ENCODE measurements at places on chromosomes 2 and 18.

DNA sequence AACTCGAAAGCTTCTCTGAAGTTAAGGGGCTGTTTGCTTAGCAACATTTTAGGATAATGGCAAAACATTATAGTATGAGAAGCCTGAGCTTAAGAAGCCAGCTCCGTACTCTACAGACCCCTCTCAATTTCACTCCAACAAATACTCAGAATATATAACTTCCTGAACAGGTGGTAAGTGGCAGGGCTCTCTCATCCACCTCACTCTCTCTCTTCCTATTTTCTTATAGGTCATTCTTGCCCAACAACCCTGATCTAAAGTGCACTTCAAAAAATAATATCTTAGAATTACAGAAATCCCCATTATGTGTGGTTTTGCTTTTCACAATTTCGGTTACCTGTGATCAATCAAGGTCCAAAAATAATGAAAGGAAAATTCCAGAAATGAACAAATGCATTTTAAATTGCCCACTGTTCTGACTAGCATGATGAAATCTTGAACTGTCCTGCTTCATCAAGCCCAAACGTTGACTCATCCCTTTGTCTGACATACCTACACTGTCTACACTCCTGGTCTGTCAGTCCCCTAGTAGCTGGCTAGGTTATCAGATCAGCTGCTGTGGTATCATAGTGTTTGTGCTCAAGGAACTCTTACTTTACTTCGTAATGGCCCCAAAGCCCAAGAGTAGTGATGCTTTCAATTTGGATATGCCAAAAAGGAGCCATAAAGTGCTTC is 122.8 kb upstream of the COL5A2 start:
- DNase-seq, result no peak

- no peak for DNase-seq
Measured at GRCh38 chr2:155404433-155405002, 706.0 kb downstream of the KCNJ3 start.

DNA sequence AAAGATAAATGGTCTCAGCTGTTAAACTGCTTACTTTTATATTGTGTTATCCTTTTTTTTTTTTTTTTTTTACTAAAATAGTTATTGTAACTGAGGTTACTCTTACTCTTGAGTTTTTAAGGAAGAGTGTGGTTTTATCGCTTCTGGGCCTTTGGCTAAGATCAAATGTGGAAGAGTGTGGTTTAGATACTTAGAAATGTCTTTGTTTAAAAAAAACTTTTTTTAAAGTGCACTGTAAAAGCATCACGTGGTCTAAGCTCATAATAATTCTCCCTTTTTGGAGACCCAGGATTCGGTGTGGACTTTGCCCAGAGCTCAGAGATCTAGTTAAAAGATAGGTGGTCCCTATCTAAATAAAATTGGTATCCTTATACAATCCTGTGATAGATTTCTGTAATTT is 11.9 kb upstream of the OXER1 start:
- DNase-seq, result no peak

- DNase-seq, result peak; percentile 67
Measured at GRCh38 chr18:45879681-45880655, 54.5 kb downstream of the SIGLEC15 start.

- DNase-seq, result no peak
Measured at GRCh38 chr2:69578198-69578540, 65.4 kb downstream of the AAK1 start.

- no peak for DNase-seq
Measured at GRCh38 chr2:213243189-213244044, 40.8 kb upstream of the SPAG16 start.

GRCh38 chr2:114122930-114123329 is 233.0 kb downstream of the ACTR3 start:
- DNase-seq, result no peak

GRCh38 chr2:7673853-7674252 is 756.6 kb downstream of the RNF144A start:
- no peak for DNase-seq

DNA sequence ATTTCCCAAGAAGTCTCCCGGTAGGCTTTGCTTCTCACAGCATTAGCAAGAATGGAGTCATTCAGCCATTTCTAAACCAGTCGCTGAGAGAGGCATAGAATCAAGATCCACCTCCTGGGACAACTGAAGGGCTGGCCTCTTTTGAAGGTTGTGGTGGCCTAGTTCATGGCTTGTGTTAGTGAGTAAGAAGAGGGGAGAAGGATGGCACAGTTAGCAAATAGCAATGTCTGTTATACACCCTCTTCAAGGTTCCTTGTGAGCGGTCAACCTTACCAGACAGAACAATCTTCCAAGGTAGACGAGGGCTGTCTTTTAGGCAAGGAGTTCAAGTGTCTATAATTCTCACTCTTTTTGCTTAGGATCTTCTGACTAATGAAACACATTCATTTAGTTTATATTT is 35.4 kb upstream of the DNAH7 start:
- DNase-seq, result no peak

DNA sequence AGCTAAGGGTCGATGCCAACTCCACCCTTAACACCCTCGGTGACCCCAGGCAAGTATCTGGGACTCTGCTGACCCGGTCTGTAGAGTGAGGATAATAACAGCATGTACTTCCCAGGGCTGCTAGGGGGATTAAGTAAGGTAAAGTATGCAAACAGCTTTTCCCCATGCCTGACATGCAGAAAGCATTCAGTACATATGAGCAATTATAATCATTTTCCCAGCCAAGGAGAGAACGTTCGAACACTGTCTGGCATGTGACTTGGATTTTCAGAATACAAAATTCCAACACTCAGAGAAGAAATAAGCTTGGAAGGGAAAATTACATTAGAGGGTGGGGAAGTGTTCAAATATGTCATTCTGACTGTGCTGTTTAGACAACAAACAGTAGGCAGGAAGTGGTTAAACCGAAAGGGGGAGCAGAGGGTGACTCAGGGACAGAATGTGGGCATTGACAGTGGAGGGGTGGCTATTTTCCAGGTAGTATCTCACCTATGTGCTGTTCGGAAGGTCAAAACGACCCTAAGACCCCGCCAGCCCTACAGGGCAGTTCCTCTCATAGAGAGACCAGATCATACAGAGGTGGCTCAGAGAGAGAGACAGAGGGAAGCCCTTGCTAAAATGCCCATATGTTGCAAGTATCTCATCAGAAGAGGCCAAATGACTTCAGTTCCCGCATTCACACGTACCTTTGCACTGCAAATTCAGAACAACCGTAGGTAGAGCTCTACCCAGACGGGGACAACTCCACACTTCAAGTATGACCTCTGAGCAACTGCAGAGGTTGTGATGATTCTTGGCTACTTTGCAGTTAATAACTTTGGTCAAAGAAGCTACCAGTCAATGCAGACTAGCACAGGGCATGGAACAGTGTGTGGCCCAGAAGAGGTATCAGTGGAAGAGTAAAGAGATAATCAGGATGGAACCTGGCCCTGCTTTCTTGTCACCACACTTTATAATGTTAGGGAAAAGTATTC is 14.8 kb downstream of the ASPRV1 start:
- DNase-seq, result no peak

GRCh38 chr18:76385681-76385975 is 109.4 kb downstream of the ZNF516 start:
- DNase-seq, result no peak

- no peak for DNase-seq
Measured at GRCh38 chr2:1995584-1995983, 251.3 kb upstream of the PXDN start.

DNA sequence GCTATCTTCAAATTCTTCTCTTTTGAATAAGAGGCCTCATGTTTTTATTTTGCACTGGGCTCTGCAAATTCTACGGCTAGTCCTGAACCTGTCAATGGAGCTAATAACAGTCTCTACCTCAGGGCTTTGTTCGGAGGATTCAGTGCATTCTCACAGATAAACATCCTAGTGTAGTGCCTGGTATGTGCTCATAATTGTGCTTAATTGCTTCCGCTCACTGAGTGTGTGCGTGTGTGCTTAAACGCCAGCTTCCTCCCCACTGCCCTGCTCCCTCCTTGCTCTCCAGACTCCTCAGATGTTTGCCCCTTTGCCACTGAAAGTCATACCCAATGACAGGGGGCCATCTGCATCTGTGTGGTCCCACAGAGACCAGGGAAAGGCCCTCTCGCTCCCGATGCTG is 6.7 kb downstream of the GYPC start:
- no peak for DNase-seq

GRCh38 chr18:43396266-43396665 is 119.0 kb upstream of the SYT4 start:
- DNase-seq, result no peak

DNA sequence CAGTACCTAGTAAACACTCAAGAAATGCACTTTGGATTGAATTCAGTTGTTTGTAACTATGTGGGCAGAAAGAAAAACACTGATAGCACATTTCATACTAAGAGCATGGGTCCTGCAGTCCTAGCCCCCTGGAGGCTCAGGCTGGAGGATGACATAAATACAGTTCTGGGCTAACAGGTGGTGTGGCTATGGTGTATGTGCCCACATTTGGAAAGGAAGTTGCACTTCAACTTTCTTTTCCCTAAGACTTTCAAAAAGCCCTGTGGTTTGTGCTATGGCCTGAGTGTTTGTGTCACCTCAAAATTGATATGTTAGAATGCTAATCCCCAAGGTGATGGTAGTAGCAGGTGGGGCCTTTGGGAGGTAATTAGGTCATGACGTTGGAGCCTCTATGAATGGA is 218.2 kb downstream of the CDCA7 start:
- no peak for DNase-seq

GRCh38 chr2:195642679-195643068 is 14.4 kb upstream of the SLC39A10 start:
- no peak for DNase-seq

GRCh38 chr2:127085317-127085681 is 21.7 kb downstream of the BIN1 start:
- DNase-seq, result no peak

GRCh38 chr2:16525265-16525887 is 140.3 kb downstream of the CYRIA start:
- no peak for DNase-seq

DNA sequence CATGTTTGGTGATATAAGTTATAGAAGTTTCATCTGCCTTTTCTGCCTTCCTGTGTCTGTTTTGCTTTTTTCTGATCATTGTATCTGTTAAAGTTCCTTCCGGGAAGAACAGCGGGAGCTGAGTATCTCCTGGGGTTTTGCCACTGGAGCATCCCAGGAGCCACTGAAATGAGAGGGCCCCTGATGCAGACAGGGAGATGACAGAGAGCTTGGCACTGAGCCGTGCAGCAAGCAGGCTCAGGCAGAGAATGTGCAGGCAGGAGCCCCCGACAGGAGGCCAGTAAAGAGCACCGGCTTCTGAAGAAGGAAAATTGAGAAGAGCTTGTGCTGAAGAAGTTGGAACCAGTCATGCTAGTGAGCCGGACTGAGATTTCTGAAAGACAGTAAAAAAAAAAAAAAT is 137.8 kb downstream of the TDRD15 start:
- DNase-seq, result no peak

DNA sequence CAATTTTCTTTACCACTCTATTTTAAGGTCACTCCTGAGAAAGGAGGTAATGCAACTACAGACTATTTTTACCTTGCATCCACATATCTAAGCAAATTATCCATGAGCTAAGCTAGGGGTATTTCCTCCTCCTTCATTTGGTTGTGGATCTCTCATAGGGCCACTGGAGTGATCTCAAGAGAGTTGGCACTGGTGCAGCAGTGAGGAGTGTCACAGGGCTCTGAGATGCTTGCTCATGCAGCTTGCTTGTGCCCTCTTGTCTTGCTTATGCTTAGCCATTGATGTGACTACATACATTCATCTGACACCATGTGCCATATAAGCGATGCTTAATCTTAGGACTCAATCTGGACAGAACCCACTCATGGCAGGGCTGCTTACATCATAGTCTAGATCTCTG is 950.3 kb downstream of the TSN start:
- DNase-seq, result no peak

- no peak for DNase-seq
Measured at GRCh38 chr18:5600378-5601071, 56.7 kb upstream of the EPB41L3 start.

GRCh38 chr2:240966906-240967680 is 31.3 kb upstream of the SNED1 start:
- no peak for DNase-seq

DNA sequence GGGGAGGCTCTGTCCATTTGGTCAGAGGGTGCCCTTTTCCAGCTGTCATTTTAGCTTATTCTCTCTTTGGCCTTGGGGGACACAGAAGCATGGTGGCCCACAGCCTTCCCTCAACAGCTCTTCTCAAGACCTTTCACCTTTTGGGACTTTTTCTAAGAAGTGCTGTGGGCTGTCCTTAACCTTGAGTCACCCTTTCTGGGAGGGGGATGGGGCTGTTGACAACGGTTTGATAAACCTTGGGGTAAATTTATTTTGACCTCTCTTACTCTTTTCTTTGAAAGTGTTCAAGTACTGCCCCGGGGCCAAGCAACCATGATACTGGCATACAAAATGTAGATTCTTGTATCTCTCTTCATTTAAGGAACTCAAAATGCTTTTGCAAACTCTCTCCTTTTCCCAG is 13.7 kb downstream of the IGFBP5 start:
- DNase-seq, result no peak

DNA sequence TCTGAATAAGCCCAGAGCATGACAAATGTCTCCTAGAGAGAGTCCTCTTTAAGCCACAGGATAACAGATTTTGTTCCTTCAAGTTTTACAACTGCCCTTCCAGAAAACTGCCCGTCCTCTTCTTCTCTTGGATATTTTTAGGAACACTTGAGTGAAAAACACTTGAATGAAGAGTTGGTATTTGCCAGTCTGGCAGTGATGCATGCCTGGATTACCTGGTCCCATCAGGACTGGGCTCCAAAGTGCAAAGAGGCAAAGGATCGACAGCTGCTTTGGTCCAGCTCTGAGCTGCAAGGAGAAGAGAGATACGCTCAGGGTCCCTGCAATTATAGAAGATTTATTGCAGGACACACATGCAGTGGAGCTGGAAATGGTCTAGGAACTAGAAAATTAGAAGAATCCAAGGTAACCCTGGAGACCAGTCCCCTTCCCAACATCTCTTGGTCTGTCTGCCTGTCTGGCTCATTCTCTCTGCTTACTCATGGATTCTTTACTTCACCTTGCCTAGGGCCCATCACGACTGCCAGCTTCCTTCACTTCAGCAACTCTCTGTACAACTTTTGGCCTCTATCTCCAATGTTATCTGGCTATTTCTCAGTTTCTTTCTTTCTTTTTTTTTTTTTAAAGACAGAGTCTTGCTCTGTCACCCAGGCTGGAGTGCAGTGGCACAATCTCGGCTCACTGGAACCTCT is 112.1 kb upstream of the SIX2 start:
- DNase-seq, result no peak

GRCh38 chr2:199130501-199130900 is 327.2 kb downstream of the SATB2 start:
- DNase-seq, result no peak

GRCh38 chr18:55641486-55641885 is 53.5 kb upstream of the TCF4 start:
- no peak for DNase-seq

GRCh38 chr18:53886058-53886457 is 338.4 kb downstream of the MBD2 start:
- no peak for DNase-seq

DNA sequence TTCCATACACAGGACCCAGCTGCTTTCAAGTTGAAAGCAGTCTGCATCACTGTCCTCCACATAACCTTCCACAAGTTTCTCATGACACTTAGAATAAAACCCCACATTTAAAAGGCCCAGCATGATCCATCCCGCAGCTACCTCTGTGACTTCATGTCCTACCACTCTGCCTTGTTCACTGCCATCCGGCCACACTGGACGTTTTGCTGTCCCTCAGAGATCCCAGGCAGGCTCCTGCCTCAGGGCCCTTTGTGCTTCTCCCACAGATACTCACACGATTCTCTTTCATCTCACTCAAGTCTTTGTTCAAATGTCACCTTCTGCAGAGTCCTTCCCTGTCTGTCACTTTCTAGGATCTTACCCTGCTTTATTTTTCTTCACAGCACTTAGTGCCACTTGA is 232.9 kb upstream of the BOD1L2 start:
- DNase-seq, result no peak

GRCh38 chr18:2617401-2617998 is 38.0 kb upstream of the SMCHD1 start:
- DNase-seq, result no peak
